ENCODE measurements at places on chromosomes 2 and 18.

GRCh38 chr2:62724886-62725711, 19.6 kb downstream of the EHBP1 start:
- no peak for DNase-seq

DNA sequence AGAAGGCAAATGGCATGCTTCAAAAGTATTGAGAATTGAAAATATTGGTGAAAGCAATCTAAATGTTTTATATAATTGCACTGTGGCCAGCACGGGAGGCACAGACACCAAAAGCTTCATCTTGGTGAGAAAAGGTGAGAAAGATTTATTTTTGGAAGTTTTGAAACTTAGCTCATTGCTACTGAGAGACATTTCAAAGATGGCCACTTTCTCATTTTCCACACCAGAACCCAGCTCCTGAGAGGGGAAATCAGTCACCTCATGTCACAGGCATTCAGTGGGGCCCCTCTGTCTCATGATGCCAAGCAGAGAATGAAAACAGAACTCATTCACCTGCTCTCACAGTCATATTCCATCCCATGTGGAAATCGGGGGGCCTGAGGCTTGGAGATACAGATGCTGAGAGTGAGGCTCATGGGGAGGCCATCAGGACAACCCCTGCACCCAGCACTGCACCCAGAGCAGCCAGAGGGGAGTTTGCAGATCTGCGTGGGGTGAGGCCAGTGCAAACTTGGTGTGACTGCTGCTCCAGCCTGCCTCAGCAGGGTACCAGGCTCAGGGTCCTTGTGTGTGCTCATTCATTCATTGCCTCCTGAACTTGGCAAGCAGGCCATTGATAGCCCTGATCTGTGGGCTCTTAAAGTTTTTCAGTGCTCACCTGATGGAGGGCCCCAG, 31.4 kb downstream of the IL18R1 start:
- peak; percentile 30 for DNase-seq

DNA sequence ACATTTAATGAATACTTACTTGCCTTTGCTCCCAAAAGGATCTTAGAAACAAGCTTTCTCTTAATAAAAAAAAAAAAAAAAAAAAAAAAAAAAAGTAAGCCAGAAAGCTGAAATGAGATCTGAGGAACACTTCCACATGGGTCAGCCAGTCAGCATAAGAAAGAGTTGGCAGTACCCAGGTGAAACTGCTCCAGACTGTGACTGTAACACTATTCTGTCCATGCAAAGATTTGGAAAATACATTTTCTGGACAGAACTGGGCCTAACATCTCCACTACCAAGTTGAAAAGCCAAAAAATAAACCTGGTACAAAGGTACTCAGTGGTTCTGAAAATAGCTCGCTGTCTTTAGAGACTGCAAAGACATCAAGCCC, 135.7 kb downstream of the THADA start:
- DNase-seq, result no peak

- peak; percentile 73 for DNase-seq
Observed at GRCh38 chr2:208315081-208315788, 49.2 kb downstream of the PIKFYVE start.

GRCh38 chr2:128537646-128538045, 219.0 kb upstream of the HS6ST1 start:
- DNase-seq, result no peak

DNA sequence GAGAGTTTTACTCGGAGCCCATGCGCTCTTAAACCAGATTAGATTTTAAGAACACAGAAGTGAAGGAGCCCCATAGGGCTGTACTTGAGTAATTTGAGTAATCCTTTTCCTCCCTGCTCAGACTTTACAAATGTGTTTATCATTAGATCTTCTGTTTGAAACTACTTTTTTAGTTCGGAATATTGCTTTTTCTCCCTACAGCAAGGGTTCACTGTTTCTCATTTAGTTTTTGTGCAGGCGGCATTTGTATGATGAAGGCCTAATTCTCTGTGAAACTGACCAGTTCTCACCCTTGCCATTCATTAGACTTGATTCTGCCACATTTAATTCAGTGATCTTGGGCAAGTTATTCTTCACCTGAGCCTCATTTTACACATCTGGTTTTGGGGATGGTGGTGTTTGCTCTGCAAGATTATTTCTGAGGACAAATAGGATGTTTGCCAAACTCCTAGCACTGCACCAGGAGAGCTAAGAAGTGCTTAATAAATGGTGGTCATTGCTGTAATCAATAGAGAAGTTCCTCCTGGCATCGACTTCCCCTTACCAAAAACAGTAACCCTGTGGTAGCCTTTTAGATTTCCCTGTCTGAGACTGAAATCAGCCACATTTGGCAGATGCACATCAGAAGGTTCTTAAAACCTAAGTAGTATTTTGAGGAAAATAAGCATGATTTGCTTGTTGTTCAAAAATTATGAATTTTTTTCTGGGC, 2.2 kb downstream of the B3GNT2 start:
- no peak for DNase-seq

DNA sequence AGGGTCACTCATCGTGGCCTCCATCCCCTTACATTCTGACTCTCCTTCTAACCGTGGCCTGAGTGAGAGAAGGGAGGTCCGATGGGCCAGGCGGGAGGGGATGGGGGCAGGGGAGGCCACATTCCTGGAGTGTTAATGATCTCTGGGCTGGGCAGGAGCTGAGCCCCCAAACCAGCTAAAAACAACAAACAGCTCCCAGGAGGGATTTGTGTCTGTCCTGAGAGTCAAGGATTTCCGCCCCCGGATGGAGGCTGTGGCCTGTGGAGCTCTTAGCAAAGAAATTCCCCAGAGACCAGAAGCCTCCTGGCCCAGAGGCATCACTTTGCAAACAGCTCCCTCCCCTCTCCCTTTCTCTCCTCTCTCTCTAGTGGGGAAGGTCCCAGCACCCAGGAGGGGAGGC, 23.5 kb downstream of the EMX1 start:
- DNase-seq, result no peak

- DNase-seq, result no peak
Observed at GRCh38 chr18:54387631-54388030, 29.9 kb downstream of the C18orf54 start.

DNA sequence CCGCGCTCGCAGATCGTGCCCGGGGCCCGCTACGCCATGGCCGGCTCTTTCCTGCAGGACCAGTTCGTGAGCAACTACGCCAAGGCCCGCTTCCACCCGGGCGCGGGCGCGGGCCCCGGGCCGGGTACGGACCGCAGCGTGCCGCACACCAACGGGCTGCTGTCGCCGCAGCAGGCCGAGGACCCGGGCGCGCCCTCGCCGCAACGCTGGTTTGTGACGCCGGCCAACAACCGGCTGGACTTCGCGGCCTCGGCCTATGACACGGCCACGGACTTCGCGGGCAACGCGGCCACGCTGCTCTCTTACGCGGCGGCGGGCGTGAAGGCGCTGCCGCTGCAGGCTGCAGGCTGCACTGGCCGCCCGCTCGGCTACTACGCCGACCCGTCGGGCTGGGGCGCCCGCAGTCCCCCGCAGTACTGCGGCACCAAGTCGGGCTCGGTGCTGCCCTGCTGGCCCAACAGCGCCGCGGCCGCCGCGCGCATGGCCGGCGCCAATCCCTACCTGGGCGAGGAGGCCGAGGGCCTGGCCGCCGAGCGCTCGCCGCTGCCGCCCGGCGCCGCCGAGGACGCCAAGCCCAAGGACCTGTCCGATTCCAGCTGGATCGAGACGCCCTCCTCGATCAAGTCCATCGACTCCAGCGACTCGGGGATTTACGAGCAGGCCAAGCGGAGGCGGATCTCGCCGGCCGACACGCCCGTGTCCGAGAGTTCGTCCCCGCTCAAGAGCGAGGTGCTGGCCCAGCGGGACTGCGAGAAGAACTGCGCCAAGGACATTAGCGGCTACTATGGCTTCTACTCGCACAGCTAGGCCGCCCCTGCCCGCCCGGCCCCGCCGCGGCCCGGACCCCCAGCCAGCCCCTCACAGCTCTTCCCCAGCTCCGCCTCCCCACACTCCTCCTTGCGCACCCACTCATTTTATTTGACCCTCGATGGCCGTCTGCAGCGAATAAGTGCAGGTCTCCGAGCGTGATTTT, 7.6 kb downstream of the TBR1 start:
- no peak for DNase-seq

- DNase-seq, result no peak
Observed at GRCh38 chr18:62396967-62397366, 71.9 kb downstream of the TNFRSF11A start.

GRCh38 chr18:76389716-76390115, 105.3 kb downstream of the ZNF516 start:
- no peak for DNase-seq

- DNase-seq, result no peak
Observed at GRCh38 chr2:17538844-17539554, 1.5 kb upstream of the VSNL1 start.

- DNase-seq, result no peak
Observed at GRCh38 chr18:77012806-77013541, 119.6 kb downstream of the MBP start.

- peak; percentile 21 for DNase-seq
Observed at GRCh38 chr2:58866040-58866439, 624.9 kb upstream of the FANCL start.

GRCh38 chr18:52617931-52618330, 277.9 kb downstream of the DCC start:
- no peak for DNase-seq

- no peak for DNase-seq
Observed at GRCh38 chr2:19176172-19176852, 182.1 kb downstream of the OSR1 start.

DNA sequence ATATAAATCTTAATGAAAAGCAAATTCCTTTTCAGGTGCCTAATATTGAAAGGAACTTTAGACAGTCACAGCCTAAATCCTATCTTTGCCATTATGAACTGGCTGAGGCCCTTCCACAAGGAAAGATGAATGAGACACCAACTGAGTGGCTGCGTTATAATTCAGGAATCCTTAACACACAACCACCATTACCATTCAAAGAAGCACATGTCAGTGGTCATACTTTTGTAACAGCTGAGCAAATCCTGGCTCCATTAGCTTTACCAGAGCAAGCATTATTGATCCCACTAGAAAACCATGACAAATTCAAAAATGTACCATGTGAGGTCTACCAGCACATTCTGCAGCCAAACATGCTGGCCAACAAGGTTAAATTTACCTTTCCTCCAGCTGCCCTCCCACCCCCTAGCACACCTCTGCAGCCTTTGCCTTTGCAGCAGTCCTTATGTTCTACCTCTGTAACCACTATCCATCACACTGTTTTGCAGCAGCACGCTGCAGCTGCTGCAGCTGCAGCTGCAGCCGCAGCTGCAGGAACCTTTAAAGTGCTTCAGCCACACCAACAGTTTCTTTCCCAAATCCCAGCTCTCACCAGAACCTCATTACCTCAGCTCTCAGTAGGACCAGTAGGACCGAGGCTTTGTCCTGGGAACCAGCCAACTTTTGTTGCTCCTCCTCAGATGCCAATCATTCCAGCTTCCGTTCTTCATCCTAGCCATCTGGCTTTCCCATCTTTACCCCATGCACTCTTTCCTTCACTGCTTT, 340.1 kb downstream of the ZNF804A start:
- no peak for DNase-seq

- DNase-seq, result no peak
Observed at GRCh38 chr2:218501665-218502064, 66.5 kb downstream of the USP37 start.

GRCh38 chr2:71608034-71608433, 154.7 kb downstream of the DYSF start:
- no peak for DNase-seq

GRCh38 chr18:49531678-49532153, 30.1 kb upstream of the LIPG start:
- no peak for DNase-seq

- no peak for DNase-seq
Observed at GRCh38 chr2:71458413-71459083, 5.2 kb downstream of the DYSF start.

DNA sequence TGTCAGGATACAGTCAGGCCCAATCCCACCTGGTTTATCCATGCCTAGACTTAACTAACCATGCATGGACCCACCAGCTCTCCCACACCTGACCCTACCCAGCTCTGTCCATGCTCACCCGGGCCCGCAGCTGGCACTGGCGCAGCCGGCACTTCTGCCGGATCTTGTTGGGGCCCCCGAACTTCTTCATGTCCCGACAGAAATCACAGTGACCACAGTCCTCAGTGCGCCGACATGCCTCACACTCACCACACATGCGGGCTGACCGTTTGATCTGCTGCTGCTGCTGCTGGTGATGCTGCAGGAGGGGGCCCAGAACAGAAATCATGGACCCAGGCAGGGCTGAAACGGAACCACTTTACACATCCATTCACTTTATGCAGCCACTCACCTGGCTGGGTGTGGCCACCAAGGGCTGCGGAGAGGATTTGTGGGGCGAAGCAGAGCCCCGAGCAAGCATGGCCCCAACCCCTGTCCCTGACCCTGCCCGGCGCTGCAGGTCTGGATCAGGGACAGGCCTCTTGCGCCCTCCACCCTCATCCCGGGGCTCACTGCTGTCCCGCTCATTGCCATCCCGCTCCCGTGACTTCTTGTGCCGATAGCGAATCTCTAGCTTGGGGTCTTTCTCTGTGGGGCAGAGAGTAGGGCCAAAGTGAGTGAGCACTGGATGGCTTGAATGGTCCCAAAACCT, 1.7 kb downstream of the CXXC1 start:
- DNase-seq, result no peak

GRCh38 chr18:38634117-38634516, 1068.5 kb upstream of the CELF4 start:
- no peak for DNase-seq

- no peak for DNase-seq
Observed at GRCh38 chr18:13463526-13464210, 245.1 kb downstream of the LDLRAD4 start.

- DNase-seq, result no peak
Observed at GRCh38 chr2:134074619-134075018, 179.3 kb upstream of the MGAT5 start.

DNA sequence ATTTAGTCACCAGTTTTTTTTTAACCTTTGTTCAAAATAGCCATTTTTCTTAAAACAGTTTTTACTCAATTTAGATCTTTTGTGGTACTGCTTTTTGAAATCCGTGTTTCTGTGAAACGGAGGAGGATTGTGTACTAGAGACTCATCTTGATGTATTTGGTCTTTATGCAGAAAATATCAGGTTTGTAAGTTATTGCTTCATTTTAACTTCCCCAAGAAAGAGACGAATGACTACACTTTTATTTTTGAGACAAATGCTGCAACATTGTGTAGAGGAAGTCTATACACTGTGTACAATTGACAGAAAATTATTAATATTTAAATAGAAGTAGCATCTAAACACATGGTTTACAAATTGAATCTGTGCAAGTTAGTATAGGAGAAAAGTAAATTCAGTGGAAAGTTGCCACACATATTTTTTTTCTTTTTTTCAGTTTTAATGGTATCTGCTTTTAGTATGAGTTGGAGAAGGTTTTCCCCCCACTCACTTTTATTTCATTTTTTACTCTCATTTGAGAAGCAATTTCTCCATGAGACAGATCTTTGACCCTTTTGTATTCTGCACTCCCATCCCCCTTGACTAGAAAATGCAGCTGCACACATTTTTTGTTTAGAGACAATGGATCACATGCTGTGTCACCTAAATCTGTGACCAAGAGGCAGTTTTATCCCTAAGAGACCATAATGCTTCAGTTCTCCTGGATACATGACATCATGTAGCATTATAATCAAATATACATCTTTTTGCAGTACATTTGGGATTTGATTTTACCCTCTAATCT, 200.8 kb upstream of the STON1 start:
- DNase-seq, result no peak

All from GM12878 (cell line).